Ascending aorta (tissue), 2 donors: ENCODE measurements at places on chromosomes 7 and 10. TPM values are rescaled to one million over a fixed set of nuclear protein-coding genes. Genes with fewer than 3 reads are reported as not detected.

MYH16 gene
- not detected for total RNA-seq

SPDYE2B gene
- total RNA-seq = not detected

DNA sequence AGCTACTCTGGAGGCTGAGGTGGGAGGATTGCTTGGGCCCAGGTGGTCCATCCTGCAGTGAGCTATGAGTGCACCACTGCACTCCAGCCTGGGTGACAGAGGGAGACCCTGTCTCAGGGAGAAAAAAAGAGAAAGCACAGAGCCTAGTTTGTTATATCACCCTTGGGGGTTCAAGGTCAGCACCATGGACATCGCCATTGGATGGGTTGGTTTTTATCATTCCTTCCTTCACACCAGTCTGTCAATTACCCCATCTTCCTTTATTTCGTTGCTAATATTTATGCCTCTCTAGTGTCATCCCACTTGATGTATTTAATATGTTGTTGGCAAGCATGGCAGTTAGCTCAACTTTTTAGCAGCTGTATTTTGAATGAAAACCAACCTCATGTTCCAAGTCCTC lies 182.3 kb downstream of the NSUN6 start:
- H3K27me3 ChIP-seq = no peaks in the 10 kb centered on the region
- DNase-seq = no peak
- H3K4me1 ChIP-seq = no peaks in the 10 kb centered on the region
- H3K27ac ChIP-seq = no peak overlapping the region
- no peak overlapping the region for H3K4me3 ChIP-seq

DNA sequence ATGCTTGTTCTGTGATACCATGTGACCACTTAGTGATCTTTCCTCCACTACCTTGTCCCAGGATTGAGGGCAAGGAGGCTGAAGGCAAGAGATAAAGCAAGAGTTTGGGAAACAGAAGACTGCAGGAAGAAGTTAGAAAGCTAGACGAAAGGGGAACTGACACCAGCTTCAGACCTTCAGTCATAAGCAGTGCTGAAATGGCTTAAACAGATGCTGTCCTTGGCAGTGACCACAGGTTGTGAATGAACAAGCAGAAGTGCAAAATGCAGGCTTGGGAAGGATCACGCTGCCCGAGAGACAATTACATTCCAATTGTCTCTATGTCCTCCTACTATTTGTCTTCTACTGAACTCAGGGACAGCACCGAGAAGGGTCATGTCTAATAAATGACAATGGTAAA lies 704.9 kb upstream of the AUTS2 start:
- DNase-seq = no peak
- no peaks in the 10 kb centered on the region for H3K27me3 ChIP-seq
- no peaks in the 10 kb centered on the region for H3K4me1 ChIP-seq

DNA sequence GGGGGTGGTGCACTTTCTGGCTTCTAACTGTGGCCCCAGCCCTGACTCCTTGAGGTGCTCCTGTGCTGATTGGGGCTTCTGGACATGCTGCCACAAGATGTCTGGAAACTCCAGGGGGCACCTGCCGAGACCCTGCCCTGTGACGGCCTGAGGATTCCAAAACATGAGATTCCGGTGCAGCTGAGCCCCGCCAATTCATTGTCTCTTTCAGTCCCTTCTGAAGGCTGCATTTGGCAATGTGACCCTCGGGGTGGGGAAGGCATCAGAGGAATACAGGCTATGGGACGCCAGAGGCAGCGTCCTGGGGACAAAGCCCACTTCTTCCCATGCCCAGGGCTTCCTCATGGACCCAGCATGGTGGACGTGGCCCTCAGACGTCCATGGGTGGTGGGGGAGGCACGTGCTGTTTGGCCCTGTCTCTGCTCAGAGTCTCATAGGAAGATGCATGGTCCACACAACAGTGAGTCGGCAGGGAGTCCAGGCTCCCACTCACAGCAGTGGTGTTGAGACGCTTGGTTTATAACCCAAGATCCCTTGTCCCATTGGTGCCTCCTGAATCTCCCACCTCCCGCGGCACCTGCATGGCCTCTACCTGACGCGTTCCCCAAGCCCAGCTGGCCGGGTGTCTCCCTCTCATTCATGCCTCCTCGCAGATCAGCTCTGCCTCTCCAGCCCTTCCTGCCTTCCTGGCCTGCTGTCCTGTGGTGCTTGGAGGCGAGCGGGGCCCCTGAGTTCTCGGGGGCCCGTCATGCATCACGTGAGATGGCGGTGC lies 129.9 kb downstream of the WDR37 start:
- no peak overlapping the region for H3K27ac ChIP-seq
- H3K27me3 ChIP-seq = no peaks in the 10 kb centered on the region
- H3K4me1 ChIP-seq = no peaks in the 10 kb centered on the region
- no peaks in the 10 kb centered on the region for H3K36me3 ChIP-seq
- H3K4me3 ChIP-seq = no peak overlapping the region

DNA sequence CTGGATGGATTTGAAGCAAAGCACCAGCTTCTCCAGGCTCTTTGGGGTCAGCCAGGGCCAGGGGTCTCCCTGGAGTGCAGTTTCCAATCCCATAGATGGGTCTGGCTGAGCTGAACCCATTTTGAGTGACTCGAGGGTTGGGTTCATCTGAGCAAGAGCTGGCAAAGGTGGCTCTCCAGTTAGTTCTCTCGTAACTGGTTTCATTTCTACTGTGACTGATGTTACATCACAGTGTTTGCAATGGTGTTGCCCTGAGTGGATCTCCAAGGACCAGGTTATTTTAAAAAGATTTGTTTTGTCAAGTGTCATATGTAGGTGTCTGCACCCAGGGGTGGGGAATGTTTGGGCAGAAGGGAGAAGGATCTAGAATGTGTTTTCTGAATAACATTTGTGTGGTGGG lies 14.2 kb downstream of the LEP start:
- H3K4me3 ChIP-seq = no peak overlapping the region
- H3K27ac ChIP-seq = no peak overlapping the region
- DNase-seq = no peak
- H3K4me1 ChIP-seq = no peaks in the 10 kb centered on the region
- H3K27me3 ChIP-seq = no peaks in the 10 kb centered on the region

DNA sequence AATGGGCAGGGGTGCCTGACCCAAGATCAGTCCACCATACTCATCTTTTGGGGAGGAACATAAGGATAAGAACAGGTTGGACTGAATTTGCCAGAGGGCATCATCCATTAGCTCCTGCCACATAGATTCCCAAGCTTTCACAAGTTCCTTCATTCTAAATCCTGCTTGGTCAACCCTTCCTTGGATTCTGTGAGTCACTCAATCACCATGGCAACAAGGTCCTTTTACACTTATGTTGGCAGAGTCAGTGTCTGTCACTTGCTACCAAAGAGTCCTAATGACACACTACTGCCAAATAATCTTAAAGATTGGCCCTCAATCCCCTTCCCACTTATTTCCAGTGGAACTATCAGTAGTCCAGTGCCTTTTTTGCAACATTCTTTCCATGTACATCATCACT lies 5.0 kb upstream of the LGI1 start:
- H3K27ac ChIP-seq = no peak overlapping the region
- no peak for DNase-seq
- H3K4me1 ChIP-seq = peaks cover under 1% of the 10 kb centered on the region
- H3K4me3 ChIP-seq = no peak overlapping the region
- no peaks in the 10 kb centered on the region for H3K36me3 ChIP-seq
- no peaks in the 10 kb centered on the region for H3K27me3 ChIP-seq

TUBAL3 gene
- total RNA-seq = not detected

- DNase-seq = no peak
- no peak overlapping the region for H3K27ac ChIP-seq
- H3K4me3 ChIP-seq = no peak overlapping the region
- H3K36me3 ChIP-seq = no peaks in the 10 kb centered on the region
Measured at GRCh38 chr10:28478646-28479045, 54.3 kb upstream of the WAC start.

DNA sequence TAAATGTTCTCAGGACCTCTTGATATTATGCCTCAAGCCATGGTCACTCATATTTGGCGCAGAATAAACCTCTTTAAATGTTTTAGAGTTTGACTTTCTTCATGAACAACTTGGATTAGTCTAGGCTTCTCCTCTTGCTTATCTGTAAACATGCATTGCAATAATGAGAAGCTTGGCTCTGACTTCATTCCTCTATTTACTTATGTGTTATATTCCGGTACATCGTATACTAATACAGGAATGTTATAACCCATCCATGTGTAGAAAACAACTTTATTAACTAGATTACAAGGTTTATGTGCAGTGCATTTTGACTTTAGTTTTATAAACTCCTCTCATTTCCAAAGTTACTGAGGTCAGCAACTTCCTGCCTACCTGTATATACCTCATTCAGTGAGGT lies 944.3 kb upstream of the GHITM start:
- DNase-seq = no peak
- no peaks in the 10 kb centered on the region for H3K4me1 ChIP-seq
- no peak overlapping the region for H3K27ac ChIP-seq
- no peaks in the 10 kb centered on the region for H3K36me3 ChIP-seq
- no peaks in the 10 kb centered on the region for H3K27me3 ChIP-seq

FKBP6 gene
- total RNA-seq = not detected

GRCh38 chr10:17854044-17854652 lies 45.0 kb downstream of the MRC1 start:
- DNase-seq = no peak
- H3K36me3 ChIP-seq = no peaks in the 10 kb centered on the region
- H3K27me3 ChIP-seq = no peaks in the 10 kb centered on the region

GRCh38 chr10:16314259-16314658 lies 122.6 kb upstream of the PTER start:
- no peaks in the 10 kb centered on the region for H3K36me3 ChIP-seq
- DNase-seq = no peak
- no peaks in the 10 kb centered on the region for H3K4me1 ChIP-seq
- no peak overlapping the region for H3K4me3 ChIP-seq
- H3K27ac ChIP-seq = no peak overlapping the region

DNA sequence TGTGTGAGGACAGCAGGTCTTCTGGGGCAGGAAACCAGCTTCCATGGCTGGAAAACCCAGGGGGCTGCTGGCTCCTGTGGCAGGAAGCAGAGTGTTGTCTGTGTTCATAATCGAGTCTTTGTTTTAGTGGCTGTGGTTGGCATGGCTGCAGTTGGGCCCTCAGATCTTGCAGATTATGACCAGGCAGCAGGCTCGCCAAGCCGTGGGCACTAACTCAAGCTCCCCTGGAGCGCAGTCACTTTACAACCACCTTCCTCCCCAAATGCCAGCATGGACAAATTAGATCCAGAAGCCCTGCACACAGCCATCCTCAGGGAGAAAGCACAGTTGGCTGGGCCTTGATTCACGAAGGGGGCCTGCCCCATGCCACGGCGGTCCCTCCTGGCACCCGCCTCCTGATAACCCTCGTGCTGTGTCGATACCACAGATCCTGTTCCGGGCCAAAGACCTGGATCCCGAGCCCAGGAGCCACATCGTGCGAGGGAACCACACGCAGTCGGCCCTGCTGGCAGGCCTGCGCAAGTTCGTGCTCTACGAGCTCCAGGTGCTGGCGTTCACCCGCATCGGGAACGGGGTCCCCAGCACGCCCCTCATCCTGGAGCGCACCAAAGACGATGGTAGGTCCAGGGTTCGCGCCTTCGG lies 552.5 kb upstream of the FOXK1 start:
- H3K4me3 ChIP-seq = no peak overlapping the region
- H3K4me1 ChIP-seq = no peaks in the 10 kb centered on the region
- no peak for DNase-seq
- H3K36me3 ChIP-seq = peaks cover 17% of the 10 kb centered on the region
- H3K27me3 ChIP-seq = no peaks in the 10 kb centered on the region
- no peak overlapping the region for H3K27ac ChIP-seq

GRCh38 chr7:110050785-110051184 lies 1040.1 kb upstream of the LRRN3 start:
- H3K27me3 ChIP-seq = no peaks in the 10 kb centered on the region
- H3K27ac ChIP-seq = no peak overlapping the region
- no peaks in the 10 kb centered on the region for H3K36me3 ChIP-seq

TET1 gene
- 3.9 TPM for total RNA-seq

- no peak overlapping the region for H3K27ac ChIP-seq
- no peaks in the 10 kb centered on the region for H3K27me3 ChIP-seq
- no peak overlapping the region for H3K4me3 ChIP-seq
- peaks cover 1% of the 10 kb centered on the region for H3K36me3 ChIP-seq
Measured at GRCh38 chr7:50696810-50697582, 85.7 kb downstream of the GRB10 start.

DNA sequence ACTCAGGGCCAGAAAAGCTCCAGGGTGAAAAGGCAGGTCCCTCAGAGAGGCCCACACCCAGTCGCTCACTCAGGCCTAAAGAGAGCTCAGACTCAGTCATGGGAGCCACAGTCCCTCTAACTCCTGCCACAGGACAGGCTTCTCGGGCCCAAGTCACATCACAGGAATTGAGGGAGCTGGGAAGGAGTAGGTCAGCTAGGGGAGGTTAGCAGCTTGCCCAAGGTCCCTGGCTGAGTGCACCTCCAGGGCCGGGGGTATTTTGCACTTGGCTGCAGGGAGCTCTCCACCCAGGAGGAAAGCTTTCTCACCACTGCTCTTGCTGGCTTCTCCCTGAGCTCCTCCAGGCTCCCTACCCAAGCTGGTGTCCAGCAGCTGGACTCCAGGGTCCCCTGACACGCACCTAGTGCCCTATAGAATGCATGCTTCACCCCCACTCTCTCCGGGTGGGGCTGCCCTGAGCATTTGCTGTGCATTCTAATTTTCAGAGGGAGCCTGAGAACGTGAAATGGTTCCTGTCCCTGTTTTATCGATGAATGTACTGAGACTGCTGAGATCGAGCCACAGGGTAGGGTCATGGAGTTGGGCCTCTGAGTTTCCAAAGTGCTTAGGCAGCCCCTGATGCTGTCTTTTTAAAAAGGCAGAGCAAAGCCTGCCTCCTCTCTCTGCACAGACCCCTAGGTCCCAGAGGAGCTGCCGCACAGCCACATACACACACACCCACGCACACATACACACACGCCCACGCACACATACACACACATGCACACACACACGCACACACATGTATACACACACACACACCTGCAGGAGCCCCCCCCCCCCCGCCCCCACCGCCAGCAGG lies 37.9 kb upstream of the RET start:
- no peak overlapping the region for H3K4me3 ChIP-seq
- H3K4me1 ChIP-seq = no peaks in the 10 kb centered on the region
- H3K36me3 ChIP-seq = no peaks in the 10 kb centered on the region
- no peak overlapping the region for H3K27ac ChIP-seq
- DNase-seq = no peak
- H3K27me3 ChIP-seq = no peaks in the 10 kb centered on the region

VDAC2 gene
- total RNA-seq = 14.4 TPM

KIN gene
- total RNA-seq = 8.1 TPM

- H3K4me1 ChIP-seq = no peaks in the 10 kb centered on the region
- no peaks in the 10 kb centered on the region for H3K27me3 ChIP-seq
- H3K4me3 ChIP-seq = no peak overlapping the region
- no peak for DNase-seq
Measured at GRCh38 chr7:100685049-100685605, 8.9 kb downstream of the GIGYF1 start.

GRCh38 chr7:159048656-159049055 lies 96.0 kb downstream of the VIPR2 start:
- no peaks in the 10 kb centered on the region for H3K36me3 ChIP-seq
- no peak overlapping the region for H3K27ac ChIP-seq
- H3K27me3 ChIP-seq = no peaks in the 10 kb centered on the region
- no peak for DNase-seq
- H3K4me3 ChIP-seq = no peak overlapping the region
- no peaks in the 10 kb centered on the region for H3K4me1 ChIP-seq
